HL-60 (cell line): ENCODE measurements at places on chromosomes 13 and 19.

DNA sequence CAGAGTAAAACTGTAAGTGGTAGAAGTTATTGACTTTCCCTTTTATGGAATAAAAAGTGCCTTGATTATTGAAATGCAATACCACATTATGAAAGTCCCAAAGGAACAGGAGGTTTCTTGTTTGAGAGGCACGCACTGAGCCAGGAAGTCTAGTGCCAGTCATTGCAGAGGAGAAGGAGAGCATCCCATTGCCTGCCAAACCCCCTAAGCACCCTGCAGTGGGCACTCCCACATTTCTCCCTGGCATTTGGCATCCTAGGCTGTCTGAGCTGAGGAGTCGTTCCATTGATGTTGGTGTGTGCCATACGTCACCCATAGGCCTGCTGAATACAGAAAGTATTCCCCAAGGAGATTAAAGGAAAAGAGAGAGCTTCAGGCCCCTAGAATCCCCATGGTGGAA is 85.7 kb upstream of the MBNL2 start:
- DNase-seq: no peak

DNA sequence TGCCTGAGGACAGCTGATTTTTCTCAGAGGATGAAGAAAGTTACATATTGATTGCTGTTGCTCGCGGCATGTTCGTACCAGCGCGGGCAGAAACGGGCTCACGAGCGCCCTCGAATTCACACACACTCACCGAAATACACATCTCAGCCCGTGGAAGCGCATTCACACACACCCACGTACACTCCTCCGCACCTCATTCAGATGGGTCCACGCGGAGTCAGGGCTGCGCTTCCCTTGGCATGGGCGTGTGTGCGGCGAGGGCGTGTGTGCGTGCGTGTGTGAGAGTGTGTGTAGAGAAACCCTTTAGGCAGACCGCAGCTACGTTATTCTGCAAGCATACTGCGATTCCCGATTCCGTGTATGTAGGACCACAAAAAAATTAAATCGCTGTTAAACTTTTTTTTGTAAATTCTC is 2.1 kb upstream of the PCDH17 start:
- DNase-seq: no peak

GRCh38 chr13:96216543-96216942 is 126.6 kb downstream of the HS6ST3 start:
- no peak for DNase-seq

- DNase-seq: no peak
These were observed 752.8 kb upstream of the MIR17HG start for GRCh38 chr13:90594681-90595080.

DNA sequence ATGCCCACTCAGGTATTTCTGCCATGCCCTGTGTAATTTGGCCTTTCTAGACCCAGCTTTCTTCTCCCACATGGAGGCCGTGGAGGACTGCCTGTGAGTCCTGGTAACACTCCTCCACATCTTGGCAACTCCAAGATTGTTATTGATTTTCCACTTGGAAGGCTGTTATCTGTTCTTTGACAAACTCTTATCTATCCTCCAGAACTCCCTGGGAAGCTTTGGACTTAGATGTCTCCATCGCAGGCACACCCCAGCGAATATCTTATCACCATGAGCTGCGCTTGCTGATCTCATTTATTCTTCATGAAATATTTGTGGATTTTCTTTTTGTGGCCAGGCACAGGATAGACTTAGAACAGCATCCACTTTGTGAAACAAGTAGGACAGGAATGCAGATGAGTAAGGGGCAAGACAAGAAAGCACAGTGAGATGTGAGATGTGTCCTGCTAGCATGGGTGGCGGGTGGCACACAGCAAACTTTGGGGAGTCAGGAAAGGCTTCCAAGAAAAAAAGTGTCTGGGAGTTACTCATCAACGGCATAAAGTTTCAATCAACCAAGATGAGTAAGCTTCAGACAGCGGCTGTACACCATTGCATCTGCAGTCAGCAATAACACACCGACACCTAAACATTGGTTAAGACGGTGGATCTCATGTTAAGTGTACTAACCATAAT is 84.5 kb upstream of the IRS2 start:
- DNase-seq: no peak
